ENCODE measurements at places on chromosomes 7 and 10. TPM values are rescaled to one million over a fixed set of nuclear protein-coding genes. Genes with fewer than 3 reads are reported as not detected.

Gene PROSER2
- total RNA-seq: 0.10 TPM

DNA sequence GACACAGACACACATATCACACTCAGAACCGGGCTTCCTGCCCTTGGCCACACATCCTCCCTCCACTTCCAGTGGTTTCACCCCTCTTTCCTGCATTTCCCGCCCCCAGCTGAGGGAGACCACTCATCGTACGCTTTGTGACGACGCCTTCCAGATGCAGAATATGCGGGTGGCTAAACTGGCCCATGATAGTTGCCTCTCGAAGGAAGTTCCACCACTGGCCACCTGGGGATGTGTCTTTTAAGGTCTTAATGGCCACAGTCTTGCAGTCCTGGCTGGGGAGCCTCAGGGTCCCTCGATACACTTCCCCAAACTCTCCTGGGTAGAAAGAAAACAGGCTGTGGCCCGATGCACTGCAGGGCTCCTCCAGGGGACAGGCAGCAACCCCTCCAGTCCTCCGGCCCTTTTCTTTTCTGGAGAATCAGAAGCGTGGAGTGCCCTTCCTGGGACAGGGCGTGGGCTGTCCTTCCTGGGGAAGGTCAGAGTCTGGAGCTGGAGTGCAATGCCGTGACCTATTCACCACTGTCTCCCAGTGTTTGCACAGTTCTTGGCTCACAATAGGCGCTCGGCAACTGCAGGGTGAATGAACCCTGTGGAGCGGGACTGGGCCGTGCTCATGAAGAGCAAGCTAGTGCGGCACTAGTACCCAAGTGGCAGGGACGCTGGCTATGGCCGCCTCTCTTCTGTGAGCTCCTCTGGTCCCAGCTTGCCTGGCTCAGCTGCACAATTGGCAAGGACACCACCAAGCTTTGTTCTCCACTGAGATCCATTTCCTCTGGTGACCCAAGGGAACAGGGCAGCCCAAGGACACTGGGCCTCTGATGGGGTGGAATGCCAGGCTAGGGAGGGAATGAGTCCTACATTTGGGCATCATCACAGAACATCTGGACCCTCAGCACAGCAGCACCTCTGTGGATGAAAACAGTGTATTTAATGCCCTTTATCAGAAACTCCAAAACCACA is 13.2 kb downstream of the EPHA1 start:
- no peaks in the 10 kb centered on the region for H3K36me3 ChIP-seq
- no peaks in the 10 kb centered on the region for H3K27me3 ChIP-seq
- no peak for DNase-seq
- H3K27ac ChIP-seq: no peak overlapping the region

DNA sequence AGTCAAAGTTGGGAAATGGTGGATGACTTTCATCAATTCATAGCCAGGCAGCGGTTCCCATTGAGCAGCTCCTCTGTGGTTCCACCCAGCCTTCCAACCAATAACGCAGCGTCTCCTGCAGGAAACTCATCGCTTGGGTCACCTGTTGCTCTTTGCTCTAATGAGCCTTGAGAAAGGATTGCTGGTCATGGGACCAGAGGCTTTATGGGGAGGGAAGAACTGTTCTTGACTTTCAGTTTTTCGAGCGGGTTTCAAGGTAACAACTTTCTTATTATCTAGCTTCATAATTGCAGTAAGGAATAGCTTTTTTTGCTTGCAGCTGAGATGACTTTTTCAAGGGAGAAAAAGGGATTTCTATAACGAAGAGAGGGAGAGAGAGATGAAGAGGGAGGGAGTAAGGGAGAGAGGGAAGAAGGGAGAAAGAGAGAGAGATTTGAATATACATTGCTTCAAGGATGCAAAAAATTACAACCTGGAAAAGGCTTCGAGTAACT is 405 bp upstream of the ENTPD1 start:
- H3K36me3 ChIP-seq: no peaks in the 10 kb centered on the region
- no peaks in the 10 kb centered on the region for H3K27me3 ChIP-seq
- H3K4me1 ChIP-seq: peaks cover 15% of the 10 kb centered on the region
- peak overlapping the region; percentile 94 for H3K4me3 ChIP-seq
- DNase-seq: peak; percentile 90

- H3K4me1 ChIP-seq: no peaks in the 10 kb centered on the region
- no peak for DNase-seq
- no peaks in the 10 kb centered on the region for H3K36me3 ChIP-seq
- no peak overlapping the region for H3K4me3 ChIP-seq
- H3K27me3 ChIP-seq: no peaks in the 10 kb centered on the region
Observed at GRCh38 chr10:19888061-19888660, 71.9 kb downstream of the PLXDC2 start.

DNA sequence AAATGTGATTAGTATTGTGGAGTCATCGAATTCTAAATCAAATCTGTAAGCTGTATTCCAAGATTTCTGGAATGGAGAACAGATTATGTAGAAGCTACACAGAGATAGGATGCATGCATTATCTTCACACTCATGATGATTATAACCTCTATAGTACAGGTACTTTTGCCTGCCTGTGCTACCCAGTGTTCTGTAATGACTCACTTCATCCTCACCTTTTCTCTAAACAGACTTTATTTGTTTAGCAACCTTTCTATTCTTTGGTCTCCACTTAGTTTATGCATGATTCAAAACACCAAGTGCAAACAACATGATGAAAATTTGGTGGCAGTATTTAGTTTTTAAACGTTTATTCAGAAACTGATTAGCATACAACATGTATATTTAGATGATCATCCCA is 68.4 kb upstream of the PRPS1L1 start:
- no peaks in the 10 kb centered on the region for H3K36me3 ChIP-seq
- no peak overlapping the region for H3K4me3 ChIP-seq
- no peak overlapping the region for H3K27ac ChIP-seq
- no peaks in the 10 kb centered on the region for H3K27me3 ChIP-seq
